Activated CD4-positive, alpha-beta T cell treated with anti-CD3 and anti-CD28 coated beads, Interleukin-2, Interleukin-6, amounts not matched to agents 100 ng/mL and 50 ng/mL, durations not matched to agents 16 hours and 8 hours (primary cell): ENCODE measurements at places on chromosomes 5 and 9.
A peak's percentile ranks its signal among the peaks of the same experiment; 100 is the strongest.

GRCh38 chr5:152804179-152804578, 399.1 kb upstream of the NMUR2 start:
- DNase-seq = no peak

GRCh38 chr5:73152411-73153388, 20.3 kb upstream of the TMEM174 start:
- DNase-seq = no peak

- no peak for DNase-seq
These were observed 64.1 kb downstream of the SMIM23 start for GRCh38 chr5:171849585-171850323.

DNA sequence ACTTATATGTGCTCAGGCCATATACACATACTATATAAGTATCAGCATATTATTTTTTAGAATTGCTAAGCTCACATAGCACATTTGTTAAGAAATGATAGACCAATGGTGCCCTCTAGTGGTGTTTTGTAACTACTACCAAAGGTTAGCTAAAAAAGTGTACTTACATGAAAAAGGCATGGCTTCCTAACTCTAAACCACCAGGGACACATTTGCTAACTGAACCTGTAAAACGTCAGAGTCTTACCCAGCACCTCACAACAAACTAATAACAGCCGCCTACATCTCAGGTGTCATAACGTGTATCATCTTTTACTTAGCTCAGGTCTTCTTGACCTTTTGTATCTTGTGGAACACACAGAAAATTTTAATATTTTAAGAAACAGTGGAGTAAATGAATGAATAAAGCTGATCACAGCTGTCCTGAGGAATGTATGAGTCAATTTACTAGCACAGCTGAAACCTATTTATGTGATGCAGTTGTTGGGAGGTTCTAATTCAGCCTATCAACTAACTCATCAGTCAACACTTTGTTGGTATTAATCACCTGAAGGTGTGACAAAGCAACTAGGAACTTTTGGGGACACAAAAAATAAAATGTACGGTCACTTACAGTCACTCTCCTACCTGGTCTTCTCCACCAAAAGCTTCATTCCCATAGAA, 72.9 kb downstream of the BAAT start:
- peak; percentile 74 for DNase-seq

GRCh38 chr5:54443270-54443669, 12.2 kb upstream of the HSPB3 start:
- DNase-seq = no peak

GRCh38 chr5:167982-168660, 23.2 kb upstream of the LRRC14B start:
- DNase-seq = no peak

DNA sequence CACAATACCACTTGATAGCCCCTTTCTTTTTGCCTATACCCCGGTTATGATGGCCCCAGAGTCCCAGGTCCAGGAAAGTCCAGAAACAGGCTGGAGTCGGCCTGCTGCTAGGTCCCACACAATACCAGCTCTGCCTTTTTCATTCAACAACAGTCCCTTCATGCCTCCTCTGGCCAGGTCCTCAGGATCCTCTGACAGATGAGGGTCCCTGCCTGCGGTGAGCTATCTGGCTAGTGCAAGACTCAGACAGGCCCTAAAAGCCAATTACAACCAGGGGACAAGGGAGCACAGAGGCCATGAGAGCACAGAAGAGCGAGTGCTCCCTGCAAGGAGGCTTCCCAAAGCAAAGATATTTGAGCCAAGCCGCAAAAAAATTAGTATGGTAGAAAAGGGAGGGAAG, 84.8 kb upstream of the ZBTB43 start:
- DNase-seq = no peak

GRCh38 chr9:136318776-136319241, 8.5 kb upstream of the GPSM1 start:
- DNase-seq = no peak

- no peak for DNase-seq
These were observed 46.5 kb upstream of the IRX2 start for GRCh38 chr5:2797981-2798380.

DNA sequence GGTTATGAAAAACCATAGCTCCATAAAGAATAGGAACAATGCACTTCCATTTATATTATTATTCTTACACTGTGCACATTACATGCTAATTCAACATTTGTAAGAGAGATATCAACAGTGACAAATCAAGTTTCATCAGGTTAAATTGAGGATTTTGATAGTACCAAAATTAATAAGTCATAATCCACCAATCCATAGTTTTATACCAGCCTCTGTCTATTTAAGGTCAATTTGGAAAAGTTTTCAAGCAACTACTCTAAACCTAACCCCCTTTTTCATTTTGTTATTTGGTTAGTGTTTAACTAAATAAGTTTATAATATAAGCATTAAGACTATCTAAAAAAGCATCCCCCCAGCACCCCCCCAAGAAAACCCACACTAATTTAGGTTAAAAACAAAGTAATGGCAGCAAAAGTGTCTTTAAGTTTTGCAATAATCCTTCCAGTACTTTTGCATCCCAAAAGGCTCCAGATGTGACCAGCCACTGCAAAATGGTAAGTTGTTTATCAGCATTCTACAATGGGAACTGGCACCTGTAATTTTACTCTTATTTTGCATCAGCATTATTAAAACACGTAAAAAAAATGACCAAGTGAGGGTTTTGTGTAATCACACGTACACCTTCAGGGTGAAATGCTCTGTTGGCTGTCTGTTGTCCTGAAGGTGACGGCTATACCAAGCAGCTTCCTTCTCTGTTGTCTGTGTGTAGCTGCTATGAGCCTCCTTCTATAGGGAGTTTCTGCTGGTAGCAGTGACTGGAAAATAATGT, 36.8 kb upstream of the SSBP2 start:
- no peak for DNase-seq

DNA sequence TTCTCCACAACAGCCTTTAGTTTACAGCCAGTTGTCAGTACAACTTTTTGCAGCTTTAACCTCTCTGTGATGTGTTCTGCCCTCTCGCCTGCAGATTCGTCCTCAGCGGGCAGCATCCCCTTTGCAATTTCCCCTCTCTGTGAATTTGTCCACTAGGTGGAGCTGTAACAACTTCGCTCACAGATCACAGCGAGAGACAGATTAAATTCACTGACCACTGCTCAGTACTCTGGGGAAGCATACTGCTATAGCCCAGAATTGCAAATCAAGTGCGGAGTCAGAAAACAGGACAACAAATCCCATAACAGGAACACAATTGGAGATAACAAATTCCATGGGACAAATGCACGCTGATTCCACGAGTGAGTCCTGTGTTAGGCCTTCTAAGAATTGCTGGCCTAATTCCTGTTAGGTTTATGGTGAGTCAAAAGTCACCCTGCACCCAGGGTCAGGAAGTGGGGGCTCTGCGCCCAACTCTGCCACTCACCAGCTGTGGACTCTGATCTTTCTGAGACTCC, 2124.9 kb downstream of the MAT2B start:
- peak; percentile 46 for DNase-seq

- DNase-seq = peak; percentile 53
These were observed 925 bp downstream of the ABHD17B start for GRCh38 chr9:71909887-71910649.

DNA sequence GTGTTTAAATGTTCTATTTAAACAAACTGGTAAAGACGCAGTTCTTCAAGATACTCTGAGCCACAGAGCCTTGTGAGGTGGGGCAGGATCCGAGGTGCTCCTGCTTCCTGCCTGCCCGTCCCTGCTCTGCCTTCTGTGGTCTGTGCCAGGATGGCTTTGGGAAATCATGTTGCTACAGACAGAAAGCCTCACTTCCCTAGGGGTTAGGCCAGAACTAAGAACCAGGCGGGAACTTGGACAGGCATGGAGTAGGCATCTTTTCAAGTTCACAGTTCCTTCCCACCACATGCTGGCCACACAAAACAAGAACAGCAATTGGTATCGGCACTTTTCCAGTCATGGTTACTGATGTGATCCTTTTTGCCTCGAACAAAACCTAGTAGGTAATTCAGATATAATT, 67.7 kb upstream of the SPOCK1 start:
- no peak for DNase-seq

DNA sequence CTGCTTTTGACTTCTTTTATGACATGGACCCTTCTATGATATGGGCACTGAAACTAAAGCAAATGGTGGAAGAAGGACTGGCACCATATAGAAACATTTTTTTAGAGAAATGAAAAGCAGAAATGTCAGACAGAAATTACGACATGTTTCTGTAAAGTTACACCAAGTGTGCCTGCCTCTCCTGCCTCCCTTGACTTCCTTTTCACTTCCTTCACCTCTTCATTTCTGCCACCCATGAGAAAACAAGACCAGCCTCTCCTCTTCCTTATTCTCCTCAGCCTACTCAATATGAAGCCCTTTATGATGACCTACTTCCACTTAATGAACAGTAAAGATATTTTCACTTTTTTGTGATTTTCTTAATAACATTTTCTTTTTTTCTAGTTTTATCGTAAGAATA, 44.5 kb downstream of the ERCC6L2 start:
- no peak for DNase-seq

DNA sequence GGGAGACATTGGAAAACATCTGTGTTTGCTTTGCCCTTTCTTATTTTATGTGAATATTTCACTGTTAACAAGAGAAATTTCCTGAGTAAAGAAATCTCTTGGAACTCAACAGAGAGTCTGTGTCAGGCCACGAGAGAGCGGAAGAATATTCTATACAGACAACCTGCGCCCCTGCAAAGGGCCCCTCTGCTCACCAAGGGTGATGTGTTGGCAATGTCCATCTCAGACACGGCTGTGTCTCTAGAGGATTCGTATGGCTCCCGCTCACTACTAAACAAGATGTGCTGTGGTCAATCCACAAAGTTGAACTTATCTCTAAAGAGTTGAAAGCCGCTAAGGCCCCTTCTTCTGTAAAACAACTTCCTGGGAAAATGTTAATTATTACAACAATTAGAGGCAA, 241.0 kb upstream of the IRX1 start:
- no peak for DNase-seq

- DNase-seq = no peak
These were observed 110.9 kb downstream of the MACIR start for GRCh38 chr5:103369125-103370120.

DNA sequence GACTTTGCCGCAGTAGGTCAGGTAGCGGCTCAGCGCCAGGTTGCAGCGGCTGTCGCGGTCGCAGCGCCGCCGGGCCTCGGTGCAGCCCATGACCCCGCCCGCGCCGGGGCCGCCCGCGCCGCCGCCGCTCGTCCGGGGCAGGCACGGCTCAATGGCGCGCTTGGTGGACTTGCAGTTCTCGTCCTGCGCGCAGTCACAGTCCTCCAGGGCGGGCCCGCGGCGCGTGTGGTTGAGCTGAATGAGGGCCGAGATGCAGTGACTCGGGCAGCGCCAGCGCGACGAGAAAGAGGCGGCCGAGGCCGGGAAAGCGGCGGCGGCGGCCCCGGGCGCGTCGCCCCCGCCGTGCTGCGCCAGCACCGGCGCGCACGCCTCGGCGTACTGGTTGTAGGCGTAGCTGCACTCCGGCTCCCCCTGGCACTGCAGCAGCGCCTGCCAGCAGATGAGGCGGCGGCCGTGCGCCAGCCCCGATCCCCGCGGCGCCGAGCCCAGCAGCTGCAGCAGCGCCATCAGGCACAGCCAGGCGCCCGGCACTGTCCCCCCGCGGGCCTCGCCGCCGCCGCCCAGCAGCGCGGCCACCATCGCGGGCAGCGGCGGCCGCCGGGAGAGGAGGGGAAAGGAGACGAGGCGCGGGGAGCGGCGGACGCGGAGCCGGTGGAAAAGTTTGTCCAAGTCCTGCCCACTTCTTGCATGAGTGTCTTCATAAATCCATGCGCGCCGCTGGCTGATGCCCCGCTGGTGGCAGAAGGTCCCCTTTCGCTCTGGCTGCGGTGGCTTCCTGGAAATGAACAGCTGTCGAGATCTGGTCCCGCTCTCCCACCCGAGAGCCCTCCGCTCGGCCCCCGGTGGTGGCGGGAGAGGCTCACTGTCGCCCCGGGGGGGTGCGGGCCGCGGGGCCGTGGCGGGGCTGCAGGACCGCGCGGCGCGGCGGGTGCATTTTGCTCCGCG, 833 bp downstream of the GAS1 start:
- peak; percentile 72 for DNase-seq

- peak; percentile 59 for DNase-seq
These were observed 13.0 kb downstream of the SLC4A9 start for GRCh38 chr5:140372971-140373487.

DNA sequence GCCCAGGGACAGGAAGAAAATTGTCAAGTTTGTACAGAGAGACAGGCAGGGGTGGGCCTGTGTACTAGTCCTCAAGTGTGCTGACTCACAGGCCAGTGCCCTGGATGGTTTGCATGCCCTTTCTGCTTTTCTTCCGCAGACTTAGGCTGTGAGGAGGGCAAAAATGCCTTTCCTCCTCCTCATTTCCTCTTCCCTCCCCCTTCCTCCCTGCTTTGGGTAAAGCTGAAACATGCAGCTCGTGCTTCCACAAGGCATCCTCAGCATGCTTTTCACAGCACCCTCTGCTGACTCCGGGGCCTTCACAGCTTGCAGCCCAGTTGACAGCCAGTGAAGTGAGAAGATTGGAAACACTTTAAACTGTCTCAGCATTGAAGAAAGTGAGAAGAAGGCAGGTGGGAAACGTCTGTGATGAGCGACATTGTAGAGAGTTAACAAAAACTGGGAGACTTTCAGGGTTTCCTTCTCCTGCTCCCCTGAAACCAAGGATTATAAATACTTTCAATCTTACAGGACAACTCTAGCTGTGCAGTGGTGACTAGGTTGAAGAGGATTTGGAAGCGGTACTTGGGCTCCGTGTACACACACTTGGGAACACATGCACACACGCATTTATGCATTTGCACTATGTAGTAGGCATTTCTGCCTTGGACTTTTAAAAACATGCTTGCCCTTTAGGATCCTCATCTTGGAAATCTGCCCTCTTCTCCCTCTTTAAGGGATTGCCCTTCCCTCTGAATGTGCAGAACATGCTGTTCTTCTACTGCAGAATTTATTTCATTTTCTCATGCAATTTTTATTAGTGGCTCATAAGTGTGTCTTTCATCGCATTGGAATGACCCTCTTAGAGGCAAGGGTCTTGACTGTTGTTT, 138.8 kb downstream of the GRIA1 start:
- no peak for DNase-seq

DNA sequence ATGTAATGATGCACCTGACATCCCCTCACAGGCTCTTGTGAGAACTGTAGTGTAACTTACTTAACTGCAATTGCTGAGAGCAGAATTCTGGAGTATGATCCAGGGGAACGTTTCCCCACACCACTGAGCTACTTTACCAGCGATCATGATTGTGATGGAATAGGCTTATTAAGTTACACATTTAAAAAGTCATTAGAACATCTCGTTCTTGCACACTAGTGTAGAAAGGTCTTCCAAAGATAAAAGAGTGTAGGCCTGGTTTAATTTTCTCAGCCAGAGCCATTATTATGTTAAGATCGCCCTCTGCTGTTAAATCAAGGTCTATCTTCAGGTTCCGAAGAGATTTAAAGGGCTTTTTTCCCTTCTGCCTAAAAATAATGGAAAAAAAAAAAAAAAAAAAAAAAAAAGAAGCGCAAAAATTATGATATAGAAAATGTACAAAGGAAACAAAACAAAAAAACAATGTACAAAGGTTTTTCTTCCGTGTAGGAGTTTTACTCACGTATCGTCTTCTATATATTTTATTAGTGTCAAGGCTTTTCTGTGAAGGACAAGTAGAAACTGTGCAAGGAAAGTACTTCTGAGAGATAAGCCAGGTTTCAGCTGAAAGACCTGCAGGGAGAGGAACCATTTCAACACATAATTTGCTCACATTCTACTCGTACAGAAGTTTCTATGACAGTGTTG, 18.6 kb upstream of the MOB3B start:
- peak; percentile 34 for DNase-seq

GRCh38 chr5:167030500-167031120, 1260.8 kb upstream of the WWC1 start:
- no peak for DNase-seq
